ENCODE measurements at places on chromosomes 16 and 17. TPM values are rescaled to one million over a fixed set of nuclear protein-coding genes. Genes with fewer than 3 reads are reported as not detected.
A peak's percentile ranks its signal among the peaks of the same experiment; 100 is the strongest.

Gene TTC19
- 38.5 TPM for total RNA-seq

Gene TVP23A
- total RNA-seq, result 3.2 TPM

- DNase-seq, result peak; percentile 75
These were observed 40.5 kb downstream of the MYH3 start for GRCh38 chr17:10616502-10617119.

Gene CCDC78
- 11.2 TPM for total RNA-seq

DNA sequence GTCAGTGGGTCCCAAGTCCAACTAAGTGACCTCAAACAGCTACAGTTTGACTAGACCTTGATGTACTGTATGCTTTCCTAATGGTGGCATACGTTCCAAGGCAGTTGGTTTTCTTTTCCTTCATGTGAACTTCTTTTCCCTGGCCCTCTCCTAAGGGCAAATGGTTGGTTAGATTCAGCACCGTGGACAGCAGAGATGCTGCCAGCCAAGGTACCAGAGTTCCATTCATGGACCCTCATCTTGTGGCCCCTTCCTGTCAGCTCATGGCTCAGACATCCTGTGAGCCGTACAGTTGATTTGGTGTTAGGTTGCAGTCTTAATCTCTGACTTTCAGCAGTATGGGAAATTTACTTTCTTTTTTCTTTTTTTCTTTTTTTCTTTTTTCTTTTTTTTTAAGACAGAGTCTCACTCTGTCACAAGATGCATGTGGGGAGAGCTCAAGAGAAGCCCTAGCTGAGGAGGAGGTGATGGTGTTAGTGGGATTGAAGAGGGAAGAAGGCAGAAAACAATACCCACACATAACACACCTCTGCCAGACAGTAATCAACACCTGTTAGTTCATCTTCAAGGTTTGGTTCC lies 122.4 kb downstream of the USP31 start:
- DNase-seq, result no peak

DNA sequence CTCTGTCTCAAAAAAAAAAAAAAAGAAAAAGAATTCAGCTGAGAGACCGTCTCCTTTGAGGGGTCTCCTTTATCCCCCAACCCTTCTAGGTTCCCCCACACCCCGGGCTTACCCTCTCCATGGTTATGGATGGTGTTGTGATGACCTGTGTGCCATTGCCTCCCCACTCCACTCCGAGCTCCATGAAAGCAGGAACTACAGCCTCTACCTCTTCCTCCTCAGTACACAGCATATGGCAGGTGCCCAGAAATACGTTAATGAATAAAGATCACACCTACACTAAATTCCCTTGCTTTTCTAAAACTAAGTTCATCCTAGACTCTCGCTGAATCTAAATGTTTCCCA lies 17.2 kb downstream of the COPRS start:
- DNase-seq, result no peak
